ENCODE measurements at places on chromosomes 16 and 17.

DNA sequence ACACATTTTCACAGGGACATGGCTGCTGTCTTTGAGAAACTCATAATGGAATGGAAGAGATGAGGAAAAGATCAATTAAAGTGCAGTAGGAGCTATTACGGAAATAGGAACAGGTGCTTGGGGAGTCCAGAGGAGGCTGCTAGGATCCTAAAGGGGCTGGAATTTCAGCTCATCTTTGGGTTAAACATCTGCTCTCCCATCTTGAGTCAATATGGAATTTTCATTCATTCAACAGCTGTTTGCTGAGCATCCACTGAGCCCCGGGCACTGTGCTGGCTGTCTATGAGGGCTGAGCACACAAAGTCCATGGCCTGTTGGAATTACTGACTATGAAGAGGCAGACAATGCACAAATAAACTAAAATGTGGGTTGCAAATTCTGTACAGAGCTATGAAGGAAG is 47.9 kb downstream of the ASIC2 start:
- H3K27me3 ChIP-seq: peaks cover 10% of the 10 kb centered on the region
- no peaks in the 10 kb centered on the region for H3K4me1 ChIP-seq
- H3K36me3 ChIP-seq: no peaks in the 10 kb centered on the region
- DNase-seq: no peak

GRCh38 chr17:72438783-72439182 is 318.0 kb downstream of the SOX9 start:
- H3K27me3 ChIP-seq: no peaks in the 10 kb centered on the region
- H3K4me1 ChIP-seq: no peaks in the 10 kb centered on the region
- DNase-seq: no peak
- no peak overlapping the region for H3K4me3 ChIP-seq

DNA sequence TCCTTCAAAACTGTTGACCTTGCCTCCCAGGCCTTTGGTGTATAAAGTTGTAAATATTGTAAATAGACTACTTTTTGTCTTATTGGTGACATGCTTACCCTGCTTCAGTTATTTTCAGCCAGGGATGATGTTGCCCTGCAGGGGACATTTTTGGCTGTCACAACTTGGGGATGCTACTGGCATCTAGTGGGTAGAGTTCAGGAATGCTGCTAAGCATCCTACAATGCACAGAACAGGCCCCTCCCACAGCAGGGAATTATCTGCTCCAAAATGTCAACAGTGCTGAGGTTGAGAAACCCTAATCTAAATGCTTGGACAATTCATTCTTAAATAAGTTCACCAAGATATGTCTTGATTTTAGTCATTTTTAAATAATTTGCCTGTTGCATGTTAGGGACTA is 459.8 kb downstream of the PMP22 start:
- H3K4me3 ChIP-seq: no peak overlapping the region
- no peaks in the 10 kb centered on the region for H3K36me3 ChIP-seq
- no peaks in the 10 kb centered on the region for H3K27me3 ChIP-seq
- no peak overlapping the region for H3K27ac ChIP-seq
- H3K4me1 ChIP-seq: no peaks in the 10 kb centered on the region

DNA sequence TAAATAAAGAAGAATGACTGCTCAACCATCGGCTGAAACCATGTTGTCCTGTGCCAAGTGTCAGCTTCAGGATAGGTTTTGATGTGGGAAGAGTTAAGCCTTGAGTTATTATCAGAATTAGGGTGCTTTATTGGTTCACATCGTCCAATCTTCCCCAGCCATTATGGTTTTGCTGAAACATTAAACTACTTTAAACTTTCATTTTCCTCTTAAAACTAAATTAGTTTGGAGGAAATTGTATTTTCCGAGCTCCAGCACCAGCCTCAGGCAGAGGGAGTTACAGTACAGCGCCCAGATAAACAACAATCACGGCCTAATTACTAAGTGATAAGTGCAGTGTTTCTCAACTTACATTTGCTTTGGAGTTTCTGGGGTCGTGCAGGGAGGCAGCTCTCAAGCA is 80.2 kb downstream of the TMEM114 start:
- H3K4me1 ChIP-seq: peaks cover 3% of the 10 kb centered on the region
- DNase-seq: no peak
- no peaks in the 10 kb centered on the region for H3K27me3 ChIP-seq
- no peak overlapping the region for H3K27ac ChIP-seq
- H3K36me3 ChIP-seq: no peaks in the 10 kb centered on the region

GRCh38 chr17:63439687-63440086 is 6.4 kb downstream of the CYB561 start:
- no peak for DNase-seq
- peak overlapping the region; percentile 63 for H3K27ac ChIP-seq
- no peak overlapping the region for H3K4me3 ChIP-seq
- no peaks in the 10 kb centered on the region for H3K27me3 ChIP-seq

DNA sequence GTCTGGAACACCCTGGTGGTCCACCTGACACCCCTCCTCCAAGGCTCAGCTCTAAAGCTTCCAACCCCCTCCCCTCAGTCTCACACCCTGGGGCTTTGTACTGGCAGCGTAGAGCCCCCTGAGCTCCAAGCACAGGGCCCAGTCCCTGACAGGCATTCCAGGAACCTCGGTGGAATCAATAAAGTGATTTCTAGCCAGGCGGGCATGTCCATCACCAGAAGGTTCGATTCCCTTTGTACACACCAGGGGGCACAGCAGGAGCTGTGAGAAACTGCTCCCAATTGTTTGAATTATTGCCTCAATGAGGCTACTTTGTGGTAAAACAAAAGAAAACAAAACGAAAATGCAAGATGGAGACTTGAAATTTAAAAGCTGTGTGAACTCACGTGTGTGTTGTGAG is 51.8 kb downstream of the SMPD3 start:
- no peak for DNase-seq
- H3K4me3 ChIP-seq: no peak overlapping the region
- no peaks in the 10 kb centered on the region for H3K27me3 ChIP-seq
- H3K27ac ChIP-seq: no peak overlapping the region
- no peaks in the 10 kb centered on the region for H3K4me1 ChIP-seq
